NCI-H1092 (cell line): ENCODE measurements at places on chromosomes 12 and 14.

DNA sequence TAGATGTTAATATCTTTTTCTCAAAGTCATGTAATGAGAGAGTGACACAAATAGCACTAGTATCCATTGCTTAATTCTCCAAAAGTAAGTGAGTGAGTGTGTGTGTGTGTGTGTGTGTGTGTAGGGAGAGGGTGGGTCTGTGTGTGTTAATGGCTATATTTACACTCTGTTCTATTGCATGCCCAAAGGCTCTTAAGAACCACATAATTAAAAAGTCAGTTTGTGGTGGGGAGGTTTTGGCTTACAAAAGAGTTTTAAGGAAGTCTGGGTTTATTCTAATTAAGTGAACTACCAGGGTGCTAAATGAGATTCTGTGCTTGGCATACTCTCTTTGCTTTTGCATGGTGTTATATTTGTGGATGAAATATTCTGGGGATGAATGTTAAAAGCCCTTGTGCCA lies 1897.6 kb upstream of the FLRT2 start:
- peak; percentile 11 for DNase-seq

DNA sequence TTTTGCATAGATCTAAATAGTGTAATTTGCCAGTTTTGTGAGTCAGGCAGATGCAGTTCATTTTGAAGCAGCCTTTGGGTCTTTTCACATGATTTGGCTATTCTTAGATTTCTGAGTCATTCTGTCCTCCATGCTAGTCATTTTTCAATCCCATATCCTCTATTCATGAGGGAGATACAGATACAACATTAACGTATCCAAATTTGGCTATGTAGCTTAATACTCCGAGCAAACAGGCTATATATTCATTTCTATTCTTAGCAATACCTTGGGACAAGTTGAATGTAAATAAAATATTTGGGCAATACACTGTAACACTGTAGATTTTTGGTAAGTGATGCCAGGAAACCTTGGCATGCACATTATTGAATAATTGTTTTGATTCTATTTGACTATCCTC lies 270.7 kb upstream of the PDE3A start:
- DNase-seq, result no peak

GRCh38 chr14:40119321-40119720 lies 687.1 kb upstream of the FBXO33 start:
- DNase-seq, result no peak

- no peak for DNase-seq
Observed at GRCh38 chr14:56124327-56124726, 6.1 kb downstream of the PELI2 start.

- DNase-seq, result no peak
Observed at GRCh38 chr12:65209655-65210043, 40.3 kb downstream of the LEMD3 start.

DNA sequence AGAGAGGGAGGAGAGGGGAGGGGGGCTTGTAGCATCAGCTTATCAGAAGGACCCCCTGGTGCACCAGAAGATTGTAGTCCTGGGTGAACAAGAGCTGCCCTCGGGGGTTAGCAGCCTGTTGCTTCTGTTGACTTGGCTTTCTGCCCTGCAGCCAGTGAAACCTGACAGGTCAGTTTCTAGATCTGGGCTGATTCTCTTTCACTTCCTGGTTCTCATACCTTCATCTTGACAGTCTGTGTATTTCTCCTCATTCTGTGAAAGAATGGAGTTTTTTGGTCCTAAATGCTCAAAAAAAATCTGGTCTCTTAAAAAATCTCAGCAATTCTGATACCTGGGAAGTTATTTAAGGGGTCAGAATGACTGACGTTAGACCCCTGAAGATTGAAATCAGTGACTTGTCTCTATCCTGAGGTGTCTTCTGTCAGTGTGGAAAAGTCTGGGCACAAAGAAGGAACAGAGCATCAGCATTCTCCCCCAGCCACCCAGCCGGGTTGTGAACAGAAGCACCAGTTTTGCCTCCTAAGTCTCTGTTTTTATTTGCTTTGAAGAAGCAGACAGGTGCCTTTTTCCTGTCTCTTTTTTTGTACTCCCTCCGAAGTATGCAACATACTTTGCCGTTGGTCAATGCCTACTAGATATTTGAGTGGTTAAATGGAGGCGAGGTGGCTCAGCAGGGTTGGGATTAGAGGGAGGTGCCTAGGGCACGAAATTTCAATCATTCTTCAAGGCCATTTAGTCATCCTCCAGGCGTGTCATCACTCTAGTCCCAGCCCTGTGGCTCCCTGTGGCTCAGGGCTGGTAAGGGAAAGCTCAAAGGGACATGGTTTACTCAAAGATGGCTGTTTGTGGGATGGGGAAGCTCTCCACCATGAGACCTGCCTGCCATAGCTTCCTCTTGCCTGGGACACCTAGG lies 24.0 kb downstream of the TTC9 start:
- peak; percentile 19 for DNase-seq

DNA sequence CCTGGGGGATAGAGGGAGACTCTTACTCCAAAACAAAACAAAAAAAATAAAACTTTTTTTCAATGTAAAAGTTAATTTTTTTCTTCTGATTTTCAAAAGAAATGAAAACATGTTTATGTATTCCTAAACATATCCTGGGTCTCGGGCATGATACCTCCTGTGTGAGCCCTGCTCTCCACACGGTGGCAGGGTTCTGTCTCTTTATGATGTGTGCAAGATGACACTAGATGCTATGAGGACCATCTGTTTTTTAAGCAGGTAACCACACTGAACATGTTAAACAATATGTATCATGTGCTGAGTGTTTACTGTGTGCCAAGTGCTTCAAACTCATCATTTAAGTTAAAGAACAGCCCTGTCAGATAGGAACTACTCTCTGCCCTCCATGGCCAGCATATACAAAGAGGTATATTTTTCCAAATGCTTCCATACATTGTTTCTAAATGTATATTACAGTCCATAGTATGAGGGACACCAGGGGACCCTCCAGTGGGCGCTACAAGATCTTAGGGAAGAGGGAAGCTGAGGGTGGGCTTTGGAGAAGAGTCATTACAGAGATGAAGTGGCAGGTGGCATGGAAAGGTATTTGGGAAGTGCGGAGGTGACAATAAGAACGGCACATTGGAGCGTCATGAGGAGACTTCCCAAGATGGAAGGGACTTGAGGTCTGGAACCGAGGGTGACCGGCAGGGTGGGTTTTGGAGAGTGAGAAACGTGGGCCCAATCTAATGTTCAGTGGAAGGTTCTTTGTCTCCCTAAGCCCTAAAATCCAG lies 28.5 kb downstream of the FOS start:
- peak; percentile 28 for DNase-seq

GRCh38 chr12:25435431-25435830 lies 117.7 kb downstream of the LMNTD1 start:
- no peak for DNase-seq

DNA sequence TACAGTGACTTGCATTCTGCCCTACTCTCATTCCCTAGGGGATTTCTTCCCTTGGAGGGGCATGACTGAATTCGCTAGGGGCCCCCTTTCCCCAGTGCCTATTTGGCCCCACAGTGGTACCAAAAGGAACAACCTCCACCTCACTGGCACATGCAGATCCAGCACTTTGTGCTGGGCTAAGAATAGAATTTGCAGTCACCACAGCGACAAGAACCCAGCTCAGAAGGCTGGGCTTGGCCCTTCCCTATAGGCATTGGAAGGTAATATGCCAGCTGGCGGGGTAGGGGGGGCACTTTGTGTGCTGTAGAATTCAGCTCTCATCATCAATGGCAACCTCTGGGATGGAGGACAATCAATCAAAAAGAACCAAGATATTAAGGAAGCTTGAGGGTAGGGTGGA lies 13.9 kb downstream of the BAZ2A start:
- DNase-seq, result no peak

DNA sequence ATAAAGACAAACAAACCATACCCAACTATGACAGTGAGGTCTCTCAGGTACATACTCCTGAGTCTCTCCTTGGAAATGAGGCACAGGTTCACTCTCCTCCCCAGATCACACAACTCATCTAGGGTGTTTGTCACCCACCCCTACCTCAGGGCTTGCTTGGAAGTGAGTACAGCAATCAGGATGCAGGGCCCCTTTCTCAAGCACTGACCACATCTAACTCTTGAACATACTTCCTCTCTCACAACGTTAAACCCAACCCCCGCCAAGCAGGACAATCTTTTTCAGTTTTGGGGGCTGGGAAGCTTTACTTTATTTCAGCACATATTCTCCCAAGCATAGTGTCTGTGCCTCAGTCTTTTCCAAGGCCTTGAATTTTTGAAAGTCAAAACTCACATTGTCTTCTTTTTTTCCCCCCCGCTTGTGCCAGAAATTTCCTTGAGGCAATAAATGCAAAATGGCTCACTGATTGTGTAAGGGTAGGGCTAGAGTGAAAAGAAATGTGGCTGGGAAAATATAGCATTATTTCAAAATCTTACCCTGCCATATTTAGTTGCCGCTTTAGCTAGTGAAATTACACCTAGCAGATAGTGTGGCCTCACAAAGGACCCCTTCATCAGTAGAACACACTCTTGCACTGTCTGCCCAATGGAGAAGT lies 2.4 kb upstream of the GPR65 start:
- no peak for DNase-seq

- no peak for DNase-seq
Observed at GRCh38 chr12:102625819-102626218, 145.5 kb upstream of the IGF1 start.

GRCh38 chr12:11136075-11136474 lies 1.6 kb upstream of the TAS2R30 start:
- DNase-seq, result no peak

DNA sequence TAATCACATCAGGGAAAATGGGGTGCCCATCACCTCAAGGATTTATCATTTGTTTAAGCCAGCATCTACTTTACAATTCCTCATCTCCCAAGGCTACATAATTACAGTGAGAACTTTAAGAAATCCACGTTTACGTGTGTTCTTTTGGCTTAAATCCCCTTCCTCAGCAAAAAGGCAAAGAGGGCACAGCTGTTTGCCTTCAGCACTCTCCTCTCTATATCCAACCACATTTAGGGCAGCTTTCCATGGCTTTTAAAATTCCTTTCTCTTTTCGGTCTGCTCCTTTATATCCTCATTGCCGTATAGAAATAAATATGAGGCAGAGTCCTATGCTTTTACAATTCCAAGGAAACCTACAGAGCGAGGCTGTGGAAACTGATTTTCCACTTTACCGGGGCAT lies 175.9 kb downstream of the EMP1 start:
- no peak for DNase-seq

DNA sequence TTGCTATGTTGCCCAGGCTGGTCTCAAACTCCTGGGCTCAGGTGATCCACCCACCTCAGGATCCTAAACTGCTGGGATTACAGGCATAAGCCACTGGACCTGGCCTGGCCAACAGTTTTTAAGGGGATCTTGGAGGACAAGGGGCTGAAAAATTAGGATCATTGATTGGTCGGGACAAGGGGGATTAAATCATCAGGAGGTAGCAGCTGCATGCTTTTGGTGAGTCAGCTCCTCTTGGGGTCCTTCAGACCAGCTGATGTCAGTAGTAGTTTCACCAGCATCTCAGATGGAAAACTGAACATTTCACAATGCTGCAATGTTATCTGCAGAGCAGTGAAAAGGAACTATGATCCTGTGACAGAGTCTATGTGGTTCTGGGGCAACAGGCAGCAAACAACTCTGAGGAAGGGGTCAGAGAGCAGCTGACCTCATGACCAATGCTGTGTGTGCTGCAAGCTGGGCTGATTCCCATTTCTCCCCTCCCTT lies 6.3 kb downstream of the LRRC74A start:
- DNase-seq, result no peak

- peak; percentile 19 for DNase-seq
Observed at GRCh38 chr14:36807727-36808126, 146.1 kb downstream of the PAX9 start.

DNA sequence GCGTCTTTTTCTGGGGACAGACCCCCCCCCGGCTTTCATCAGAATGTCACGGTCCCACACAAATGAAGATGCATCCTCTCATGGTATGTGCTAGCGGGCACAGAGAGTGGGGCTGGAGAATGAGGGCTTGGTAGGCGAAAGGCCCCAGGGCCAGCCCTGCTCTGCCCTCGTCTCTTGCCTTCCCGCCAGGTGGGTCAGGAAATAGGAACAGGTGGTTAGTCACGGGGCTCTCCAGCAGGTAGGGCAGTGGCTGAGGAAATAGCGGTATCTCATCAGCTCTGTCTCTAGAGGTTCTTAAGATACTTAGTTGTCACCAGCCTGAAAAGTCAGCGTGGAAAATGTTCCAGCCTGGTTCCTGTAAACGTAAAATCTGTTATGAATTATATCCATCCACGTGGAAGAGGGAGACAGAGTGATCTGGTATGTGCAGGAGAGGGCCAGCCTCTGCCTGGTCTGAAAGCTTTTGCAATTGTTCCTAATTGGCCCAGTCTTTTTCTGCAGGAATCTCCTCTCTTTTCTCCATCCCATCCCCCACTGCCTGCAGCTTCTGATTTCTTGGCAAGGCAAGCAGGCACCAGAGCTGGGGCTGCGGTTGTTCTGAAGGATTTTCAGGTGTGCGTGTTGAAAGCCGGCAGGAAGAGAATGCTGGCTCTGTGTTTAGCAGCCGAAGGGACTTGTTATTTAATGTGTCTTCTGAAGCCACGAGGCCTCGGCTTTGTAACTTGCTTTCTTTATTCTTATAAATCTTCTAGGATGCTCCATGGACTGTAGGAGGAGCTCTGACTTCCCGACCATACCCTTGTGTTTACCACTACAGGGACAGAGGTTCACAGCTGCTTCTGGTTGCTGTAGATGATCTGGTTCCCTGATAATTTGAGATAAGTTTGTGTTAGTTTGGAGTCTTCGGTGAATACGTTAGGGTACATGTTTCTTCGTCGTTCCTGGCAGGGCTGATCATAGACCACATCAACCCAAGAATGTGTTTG lies 131.1 kb downstream of the CACNA1C start:
- DNase-seq, result no peak

GRCh38 chr14:104283197-104284106 lies 145.1 kb downstream of the KIF26A start:
- DNase-seq, result no peak

DNA sequence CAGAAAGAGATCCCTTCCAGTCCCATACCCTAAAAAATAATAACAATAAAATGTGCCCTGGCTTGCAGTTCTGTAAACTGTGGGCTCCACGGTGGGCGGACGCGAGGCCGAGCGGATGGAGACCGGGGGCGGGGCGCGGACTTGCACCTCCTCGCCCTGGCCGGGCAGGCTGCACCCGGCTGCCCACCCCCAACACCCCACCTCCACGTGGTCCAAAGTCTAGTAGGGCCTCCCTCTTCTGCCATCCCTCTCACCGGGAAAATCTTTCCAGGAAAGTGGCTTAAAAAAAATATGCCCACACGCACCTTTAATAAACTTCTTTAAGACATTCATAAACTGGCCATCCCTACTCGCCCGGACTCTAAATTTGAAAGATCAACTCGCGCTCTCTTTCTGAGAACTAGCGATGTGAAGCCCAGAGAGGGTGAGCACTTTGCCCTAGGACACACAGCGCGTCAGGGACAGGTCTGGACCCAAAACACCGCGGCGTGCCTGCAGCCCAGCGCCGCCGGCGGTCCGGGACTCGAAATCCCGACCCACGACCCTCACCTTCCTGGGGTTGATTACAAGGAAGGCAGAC lies 1.9 kb upstream of the BCL11B start:
- DNase-seq, result no peak
